ENCODE measurements at places on chromosomes 13 and 19.

- no peak for DNase-seq
Observed at GRCh38 chr19:4302243-4302640, at the start of gene TMIGD2. TMIGD2 (minus strand) TSS chr19:4302389; CDS start chr19:4302385, 4 bp downstream.

DNA sequence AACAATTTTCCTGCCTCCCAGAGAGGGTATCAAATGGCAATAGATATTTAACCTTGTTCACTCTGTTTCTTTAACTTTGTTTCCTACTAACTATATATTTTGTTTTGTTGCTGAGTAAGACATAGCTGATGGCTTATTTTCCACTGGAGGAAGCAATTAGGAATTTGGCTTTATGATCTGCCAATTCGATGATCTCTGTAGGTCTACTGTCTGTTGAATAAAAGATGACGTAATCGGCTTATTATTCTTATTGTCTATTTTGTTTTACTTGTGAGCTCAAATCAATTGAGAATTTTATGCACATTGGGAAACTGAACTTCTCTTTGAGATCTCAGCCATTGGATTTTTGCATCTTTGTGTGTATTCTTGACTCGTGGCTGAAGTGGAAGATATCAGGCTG lies 862.6 kb downstream of the EFNB2 start:
- no peak for DNase-seq

- no peak for DNase-seq
Observed at GRCh38 chr13:104854698-104855097, 1680.8 kb downstream of the EFNB2 start.

DNA sequence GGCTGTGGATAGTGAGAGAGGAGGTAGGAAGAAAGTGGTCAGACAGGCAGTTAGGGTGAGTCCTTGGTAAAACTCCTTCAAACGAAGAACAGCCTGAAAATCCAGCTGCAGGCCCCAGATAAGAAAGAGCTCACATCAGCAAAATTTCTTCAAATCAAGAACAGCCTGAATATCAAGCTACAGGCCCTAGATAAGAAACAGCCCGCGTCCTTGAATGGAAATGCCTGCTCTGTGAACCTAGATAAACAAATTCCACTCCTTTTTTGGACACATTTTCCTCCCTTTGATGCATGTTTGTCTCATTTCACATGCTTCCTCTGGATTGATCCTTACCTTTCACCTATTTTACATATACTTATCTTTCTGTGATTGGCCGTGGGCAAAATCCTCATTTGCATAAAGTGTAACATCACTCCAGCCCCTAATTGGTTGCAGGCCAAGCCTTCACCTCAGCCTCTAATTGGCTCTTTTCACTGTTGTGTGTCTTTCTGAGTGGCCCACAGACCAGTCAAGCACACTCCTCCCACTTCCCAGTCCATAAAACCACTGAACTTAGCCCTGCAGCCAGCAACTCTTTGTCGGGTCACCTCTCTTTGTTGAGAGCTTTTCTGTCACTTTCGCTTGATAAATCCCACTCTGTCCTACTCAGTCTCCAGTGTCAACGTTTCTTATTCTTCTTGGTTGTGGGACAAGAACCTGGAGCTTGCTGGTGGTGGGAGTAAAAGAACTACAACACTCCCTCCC lies 6.0 kb upstream of the SULT2A1 start:
- DNase-seq = no peak

DNA sequence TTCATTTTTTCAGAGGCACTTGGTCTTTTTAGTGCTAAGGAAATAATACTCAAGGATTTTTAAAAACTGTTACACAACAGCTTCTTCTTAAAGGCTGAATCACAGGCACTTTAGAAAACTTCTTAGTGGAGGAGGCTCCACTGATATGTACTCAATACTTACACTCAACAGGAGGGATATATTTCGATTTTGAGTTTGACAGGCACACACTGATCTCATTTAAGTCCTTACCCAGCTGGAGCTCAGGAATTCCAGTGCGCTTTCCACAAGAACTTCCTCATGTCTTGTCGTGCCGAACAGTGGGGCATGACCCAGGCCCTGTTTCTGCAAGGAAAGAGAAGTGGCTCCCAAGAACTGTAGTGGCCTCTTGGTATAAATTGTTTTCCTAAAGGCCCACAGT lies 103.8 kb downstream of the RGCC start:
- DNase-seq = no peak

- no peak for DNase-seq
Observed at GRCh38 chr19:46412650-46413261, 608 bp downstream of the CCDC8 start.
